ENCODE measurements at places on chromosomes 6 and 20.

GRCh38 chr20:13341737-13342393 is 120.8 kb downstream of the ISM1 start:
- DNase-seq, result no peak

DNA sequence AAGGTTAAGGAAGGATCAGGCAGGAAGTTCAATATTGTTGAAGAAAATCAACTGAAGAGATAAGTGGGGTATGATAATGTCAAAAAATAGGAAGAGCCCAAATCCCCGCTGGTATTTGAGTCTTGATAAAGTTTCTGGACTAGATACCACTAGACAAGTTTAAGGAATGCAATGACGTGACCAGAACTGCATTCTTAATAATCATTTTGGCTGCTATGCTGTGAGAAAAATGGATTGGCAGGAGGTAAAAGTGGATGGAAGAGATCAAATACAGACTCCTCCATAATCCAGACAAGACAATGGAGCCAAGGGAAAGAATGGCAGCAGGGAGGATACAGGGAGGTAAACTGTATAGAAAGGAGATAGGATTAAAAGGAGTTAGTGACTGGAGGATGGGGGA is 128.2 kb downstream of the COL12A1 start:
- DNase-seq, result no peak

DNA sequence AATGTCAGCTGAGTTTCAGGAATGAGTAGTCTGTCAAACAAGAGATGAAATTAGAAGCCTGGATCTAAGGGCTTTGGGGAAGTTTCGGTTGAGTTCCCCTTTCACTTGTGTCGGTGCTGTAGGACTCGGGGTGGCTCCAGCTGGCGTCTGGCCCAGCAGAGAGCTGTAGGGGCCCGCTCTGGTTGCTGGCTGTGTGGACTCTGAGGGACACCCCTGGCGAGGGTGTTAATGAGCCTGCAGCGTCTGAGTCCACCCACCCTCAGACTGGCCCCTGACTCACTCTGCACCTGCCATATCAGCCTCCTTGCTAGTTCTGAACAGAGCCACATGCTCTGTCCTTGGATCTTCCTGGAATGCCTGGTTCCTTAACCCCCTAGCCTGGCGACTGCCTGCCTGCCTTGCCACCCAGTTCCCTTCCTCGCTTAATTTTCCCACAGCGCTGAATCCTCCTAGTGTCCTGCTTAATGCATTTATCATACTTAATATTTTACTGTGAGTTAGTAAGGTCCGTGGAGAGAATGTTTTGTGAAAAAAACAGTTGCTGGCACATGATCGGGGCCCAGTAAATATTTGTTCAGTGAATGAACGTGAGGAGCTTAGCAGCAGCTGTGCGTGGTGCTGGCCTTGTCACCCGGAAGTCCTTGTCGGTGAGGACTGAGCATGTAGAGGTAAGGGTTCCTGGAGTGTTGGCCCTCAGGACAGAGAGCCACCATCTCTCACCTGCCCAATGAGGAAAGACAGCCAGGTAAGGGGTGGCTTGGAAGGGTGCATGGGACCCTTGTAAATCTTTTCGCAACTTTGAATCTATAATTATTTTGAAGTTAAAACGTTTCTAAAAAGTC is 1.6 kb downstream of the DNAJC5 start:
- DNase-seq, result peak; percentile 50

- no peak for DNase-seq
Observed at GRCh38 chr20:11047559-11047958, 373.8 kb upstream of the JAG1 start.

GRCh38 chr6:100856146-100856545 is 25.0 kb downstream of the ASCC3 start:
- DNase-seq, result no peak

- DNase-seq, result peak; percentile 75
Observed at GRCh38 chr6:18323935-18324705, 59.8 kb upstream of the DEK start.

- no peak for DNase-seq
Observed at GRCh38 chr6:6176586-6177228, 143.8 kb downstream of the F13A1 start.

GRCh38 chr6:37860226-37860839 is 40.8 kb downstream of the ZFAND3 start:
- DNase-seq, result peak; percentile 75

GRCh38 chr6:71194724-71195123 is 93.9 kb upstream of the OGFRL1 start:
- no peak for DNase-seq

- DNase-seq, result peak; percentile 92
Observed at GRCh38 chr6:151374036-151374683, 17.2 kb downstream of the ZBTB2 start.

DNA sequence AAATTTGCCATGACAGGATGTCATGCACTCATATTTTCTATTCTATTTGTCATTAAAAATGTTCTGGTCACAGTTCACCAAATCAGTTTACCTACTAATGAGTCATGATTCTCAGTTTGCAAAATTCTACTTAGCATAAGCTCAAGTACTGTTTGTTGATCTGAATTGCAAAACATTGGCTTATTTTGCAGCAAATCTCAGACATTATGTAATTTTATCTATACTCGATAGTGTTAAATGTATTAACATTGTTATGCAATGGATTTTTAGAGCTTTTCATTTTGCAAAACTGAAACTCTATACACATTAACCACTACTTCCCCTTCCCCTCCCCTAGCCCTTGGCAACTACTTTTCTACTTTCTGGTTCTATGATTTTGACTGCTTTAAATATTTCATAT is 213.8 kb upstream of the ZFP64 start:
- no peak for DNase-seq

GRCh38 chr6:160750276-160750689 is 48.2 kb downstream of the PLG start:
- no peak for DNase-seq

DNA sequence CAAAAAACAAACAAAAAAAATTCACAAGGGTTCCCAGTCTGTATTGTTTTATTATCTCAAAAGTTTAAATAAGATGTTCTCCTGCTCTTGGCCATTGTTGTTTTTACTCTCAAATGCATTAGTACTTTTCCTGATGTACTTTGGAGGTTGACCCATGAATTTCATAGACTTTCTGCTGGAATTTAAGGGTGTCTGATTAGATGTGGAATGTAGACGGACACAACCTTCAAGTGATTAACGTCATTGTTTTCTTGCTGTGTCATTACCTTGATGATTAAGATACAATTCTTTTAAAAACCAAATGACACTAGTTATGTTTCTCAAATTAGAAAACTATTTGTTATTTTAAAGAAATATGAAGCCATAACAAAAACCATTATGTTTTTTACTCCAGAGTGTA is 421.4 kb upstream of the RUNX2 start:
- no peak for DNase-seq

GRCh38 chr6:21265730-21266044 is 327.9 kb upstream of the SOX4 start:
- DNase-seq, result no peak

- DNase-seq, result peak; percentile 45
Observed at GRCh38 chr6:45438849-45439406, 61.2 kb upstream of the SUPT3H start.

DNA sequence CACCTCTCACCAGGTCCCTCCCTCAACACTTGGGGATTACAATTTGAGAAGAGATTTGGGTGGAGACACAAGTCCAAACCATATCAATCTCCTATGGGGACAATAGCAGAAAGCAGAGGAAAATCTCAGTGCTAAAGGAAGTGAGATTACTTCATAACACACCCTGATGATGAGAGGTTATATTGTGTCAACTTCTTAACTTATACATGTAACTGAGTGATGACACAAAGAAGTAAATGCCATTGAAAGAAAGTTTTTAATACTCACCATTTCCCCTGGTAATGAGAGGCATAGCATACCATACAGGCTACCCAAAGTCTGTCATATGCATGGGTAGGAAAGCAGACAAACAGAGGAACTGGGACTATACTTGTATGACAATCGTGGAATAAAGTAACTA is 137.2 kb downstream of the MMUT start:
- DNase-seq, result no peak

DNA sequence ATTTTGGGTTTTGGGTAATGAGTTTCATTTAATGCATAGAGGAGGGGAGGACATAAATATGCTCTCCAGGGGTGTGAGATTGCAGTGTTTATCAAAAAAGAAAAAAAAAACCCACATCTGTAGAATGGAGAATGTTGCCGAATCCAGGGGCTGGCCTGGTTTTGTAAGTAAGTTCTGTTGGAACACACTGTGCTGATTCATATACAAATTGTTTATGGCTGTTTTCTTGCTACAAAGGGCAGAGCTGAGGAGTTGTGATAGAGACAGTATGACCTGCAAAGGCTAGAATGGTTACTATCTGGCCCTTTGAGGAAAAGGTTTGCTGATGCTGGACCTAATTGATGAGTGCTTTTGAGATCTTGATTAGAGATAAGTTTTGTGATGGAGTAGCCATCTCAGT is 30.4 kb downstream of the SCAF8 start:
- DNase-seq, result no peak

DNA sequence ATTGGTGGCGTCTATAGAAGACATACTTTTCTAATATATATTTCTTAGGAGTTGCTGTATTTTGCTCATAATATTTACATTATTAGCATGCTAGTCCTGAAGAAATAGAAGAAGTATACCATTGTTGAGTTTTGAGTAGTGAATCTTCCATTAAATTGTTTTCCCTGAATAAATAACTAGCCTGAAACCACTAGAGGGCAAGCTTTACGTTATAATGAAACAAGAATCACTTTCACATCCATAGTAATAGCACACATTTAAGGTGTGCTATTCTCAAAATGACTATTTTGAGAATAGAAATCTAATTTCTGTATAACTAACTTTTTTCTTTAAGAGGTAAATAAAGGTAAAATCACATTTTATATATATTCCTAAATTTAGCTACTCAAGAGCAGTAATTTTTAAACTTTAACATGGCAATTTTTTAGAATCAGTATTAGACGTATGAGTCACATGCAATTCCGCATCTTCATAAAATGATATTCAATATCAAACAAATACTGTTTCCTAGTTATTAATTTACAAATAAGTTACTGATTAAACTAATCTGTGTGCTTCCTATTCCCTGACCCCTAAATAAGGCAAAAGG is 213.2 kb upstream of the MANEA start:
- peak; percentile 64 for DNase-seq

DNA sequence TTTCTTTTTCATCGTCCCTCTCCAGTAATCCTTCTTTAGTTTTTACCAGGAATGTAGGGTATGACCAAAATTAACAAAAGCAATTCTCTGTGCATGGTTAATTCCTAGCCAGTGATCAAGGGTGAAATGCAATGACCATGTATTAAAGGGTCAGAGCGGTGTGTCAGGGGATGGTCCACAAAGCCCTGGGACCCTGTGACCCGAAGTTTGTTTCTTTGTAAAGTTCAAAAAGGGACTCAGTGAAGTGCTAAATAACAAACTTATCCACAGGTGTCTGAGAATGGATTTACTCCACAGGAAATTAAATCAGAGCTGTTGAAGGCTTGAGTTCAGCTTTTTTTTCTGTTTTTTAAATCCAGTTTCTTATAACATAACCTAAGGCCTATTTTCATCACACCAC is 375.7 kb downstream of the GJA1 start:
- no peak for DNase-seq

DNA sequence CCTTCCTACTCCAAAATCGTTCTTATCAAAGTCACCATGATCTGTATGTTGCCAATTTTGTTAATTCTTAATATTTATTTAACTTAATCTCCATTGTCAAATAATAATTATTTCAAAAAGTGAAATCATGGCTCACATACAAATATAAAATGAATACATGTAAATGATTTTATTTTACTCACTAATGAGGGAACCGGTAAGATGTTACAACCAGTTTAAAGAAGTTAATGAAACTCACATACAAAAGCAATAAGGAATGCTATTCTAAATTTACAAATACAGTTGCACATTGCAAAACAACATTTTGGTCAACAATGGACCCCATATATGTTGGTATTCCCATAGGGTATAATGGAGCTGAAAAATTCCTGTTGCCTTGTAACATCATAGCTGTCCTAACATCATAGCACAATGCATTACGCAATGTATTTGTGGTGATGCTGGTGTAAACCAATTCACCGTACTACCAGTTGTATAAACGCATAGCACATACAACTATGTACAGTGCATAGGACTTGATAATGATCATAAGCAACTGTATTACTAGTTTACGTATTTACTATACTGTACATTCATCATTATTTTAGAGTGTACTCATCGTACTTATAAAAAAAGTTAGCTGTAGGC is 6.5 kb upstream of the SLC22A16 start:
- no peak for DNase-seq

GRCh38 chr20:24742989-24743388 is 206.1 kb upstream of the CST7 start:
- no peak for DNase-seq

GRCh38 chr20:17782768-17783167 is 83.0 kb downstream of the BANF2 start:
- no peak for DNase-seq

- DNase-seq, result no peak
Observed at GRCh38 chr6:148771896-148772554, 25.2 kb downstream of the UST start.

DNA sequence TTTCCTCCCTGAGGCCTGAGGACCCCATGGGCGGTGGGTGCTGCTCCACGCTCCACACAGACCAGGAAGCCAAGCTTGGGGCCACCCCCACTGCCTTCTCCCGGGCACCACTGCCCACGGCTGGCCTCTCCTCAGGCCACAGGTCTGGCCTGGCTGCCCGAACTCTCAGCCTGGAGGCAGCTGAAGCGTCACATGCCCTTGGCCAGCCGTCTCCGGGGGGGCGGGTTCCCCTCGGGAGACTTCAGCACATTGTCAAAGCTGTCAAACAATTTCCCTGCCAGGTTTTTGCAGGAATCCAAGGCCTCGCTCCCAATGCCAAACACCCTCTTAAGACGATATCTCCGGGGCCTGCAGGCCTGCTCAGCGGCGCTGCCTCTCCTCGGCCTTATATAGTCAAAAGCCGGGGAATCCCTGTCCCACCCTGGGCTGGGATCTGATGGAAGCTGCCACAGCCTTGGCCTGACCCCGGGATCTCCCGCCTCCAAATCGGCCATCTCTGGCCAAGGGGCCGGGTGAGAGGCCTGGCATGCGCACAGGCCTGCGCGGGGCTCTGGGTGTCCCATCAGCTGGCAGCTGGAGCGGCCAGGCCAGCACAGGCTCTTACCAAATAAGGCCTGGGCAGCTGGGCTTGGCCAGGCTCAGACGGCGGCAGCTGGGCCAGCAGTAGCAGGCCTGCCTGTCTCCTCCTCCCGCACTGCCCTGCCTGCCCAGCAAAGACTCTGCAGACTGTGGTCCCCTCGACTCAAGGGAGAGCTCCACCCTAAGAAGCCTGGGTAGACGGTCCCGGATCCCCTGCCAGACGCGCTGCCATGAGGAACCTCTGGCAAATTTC is 49.7 kb downstream of the RBM38 start:
- no peak for DNase-seq

DNA sequence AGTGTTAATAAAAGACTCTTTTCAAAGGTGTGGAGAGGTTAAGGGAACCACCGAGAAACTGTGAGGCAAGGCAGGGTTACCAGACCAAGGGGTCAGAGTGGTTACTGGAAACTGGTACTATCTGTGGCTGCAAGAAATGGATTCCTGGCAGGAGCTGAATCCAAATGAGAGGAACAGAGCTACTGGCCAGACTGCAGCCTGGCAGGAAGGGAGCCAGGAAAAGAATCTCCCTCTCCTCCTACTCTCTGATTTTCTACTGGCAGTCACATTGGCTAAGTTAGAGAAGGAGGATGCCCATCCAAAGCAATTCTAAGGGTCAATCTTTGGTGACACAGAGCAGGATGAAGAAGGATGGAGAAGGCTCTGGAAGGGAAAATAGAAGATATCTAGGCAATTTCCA is 211.5 kb downstream of the GRM1 start:
- DNase-seq, result no peak
